ENCODE measurements at places on chromosomes 12 and 14.

DNA sequence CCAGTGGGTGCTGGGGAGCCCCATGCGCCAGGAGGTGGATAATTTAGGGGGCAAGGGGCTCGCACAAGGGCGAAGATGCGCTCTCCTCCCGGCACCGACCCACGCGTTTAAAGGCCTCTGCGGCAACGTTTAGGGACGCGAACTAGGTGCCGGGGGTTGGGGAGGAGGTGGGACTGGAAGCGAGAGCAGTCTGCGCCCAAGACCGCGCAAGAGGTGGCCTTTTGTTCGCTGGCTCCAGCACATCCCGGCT, 1.3 kb downstream of the SLC38A1 start:
- peak; percentile 35 for DNase-seq

- DNase-seq: no peak
Observed at GRCh38 chr12:116659771-116660481, 77.9 kb downstream of the SPRING1 start.

DNA sequence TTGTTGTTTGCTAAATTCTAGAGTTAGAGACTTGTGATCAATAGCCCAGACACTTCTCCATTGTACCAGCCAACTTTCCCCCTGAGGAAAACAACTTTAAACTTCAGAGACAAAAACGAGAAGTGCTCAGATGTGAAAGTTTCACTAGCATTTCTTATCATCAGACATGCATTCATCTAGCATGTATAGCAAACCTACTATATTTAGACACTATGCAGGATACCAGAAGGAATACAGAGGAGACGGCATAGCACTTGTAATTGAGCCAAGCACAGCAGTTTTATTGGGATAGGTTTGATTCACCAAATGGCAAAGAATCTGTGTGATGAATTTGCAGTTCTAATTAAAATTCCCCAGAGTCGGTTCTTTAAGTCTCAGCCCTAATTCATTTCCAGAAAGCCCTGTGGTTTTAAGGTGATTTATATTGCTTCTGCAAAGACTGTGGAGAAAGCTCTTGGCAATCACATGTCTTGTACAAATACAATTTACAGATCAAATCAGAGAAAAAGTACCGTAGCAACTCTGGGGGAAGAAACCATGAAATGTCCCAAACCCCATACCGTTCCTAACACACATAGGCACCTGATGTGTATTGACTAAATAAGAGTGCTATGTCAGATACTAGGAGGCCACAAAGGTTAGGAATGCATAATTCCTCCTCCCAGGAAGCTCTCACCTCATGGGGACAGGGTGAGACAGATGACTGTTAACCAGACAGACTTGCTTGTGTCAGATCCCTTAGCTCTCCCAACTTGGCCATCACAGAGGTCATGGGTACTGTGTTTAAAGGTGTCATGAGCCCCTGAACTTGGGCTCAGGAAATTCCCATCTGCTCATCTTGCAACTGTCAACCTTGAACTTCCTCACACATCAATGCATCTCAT, 69.6 kb upstream of the KRAS start:
- no peak for DNase-seq

- DNase-seq: no peak
Observed at GRCh38 chr12:75260316-75260715, 50.7 kb upstream of the KCNC2 start.

DNA sequence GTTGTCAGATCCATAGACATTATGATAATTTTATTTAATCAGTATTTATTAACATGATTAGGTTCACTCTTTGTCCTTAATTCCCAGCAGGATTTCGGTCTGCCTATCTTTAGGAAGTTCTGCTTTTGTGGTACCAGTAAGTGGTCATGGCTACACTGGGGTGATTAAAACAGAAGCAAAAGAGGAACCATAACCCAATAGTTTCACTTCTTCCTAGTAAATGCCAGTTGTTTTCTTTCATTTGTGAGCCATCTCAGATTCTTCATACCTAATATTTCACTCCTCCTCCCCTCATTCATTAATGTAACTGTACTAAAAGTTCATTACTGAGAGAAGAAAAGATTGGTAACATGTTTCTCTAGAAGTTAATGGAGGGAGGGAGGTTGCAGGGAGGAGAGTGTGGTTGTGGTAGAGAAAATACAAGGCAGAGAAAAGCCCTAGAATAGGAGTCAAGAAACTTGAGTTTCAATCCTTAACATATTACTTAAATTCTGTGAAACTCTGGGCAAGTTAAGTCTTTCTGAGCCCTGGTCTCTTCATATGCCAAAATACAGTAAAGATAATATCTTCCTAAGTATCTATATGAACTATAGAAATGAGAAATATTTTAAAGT, 101.2 kb downstream of the PEBP1 start:
- DNase-seq: no peak

DNA sequence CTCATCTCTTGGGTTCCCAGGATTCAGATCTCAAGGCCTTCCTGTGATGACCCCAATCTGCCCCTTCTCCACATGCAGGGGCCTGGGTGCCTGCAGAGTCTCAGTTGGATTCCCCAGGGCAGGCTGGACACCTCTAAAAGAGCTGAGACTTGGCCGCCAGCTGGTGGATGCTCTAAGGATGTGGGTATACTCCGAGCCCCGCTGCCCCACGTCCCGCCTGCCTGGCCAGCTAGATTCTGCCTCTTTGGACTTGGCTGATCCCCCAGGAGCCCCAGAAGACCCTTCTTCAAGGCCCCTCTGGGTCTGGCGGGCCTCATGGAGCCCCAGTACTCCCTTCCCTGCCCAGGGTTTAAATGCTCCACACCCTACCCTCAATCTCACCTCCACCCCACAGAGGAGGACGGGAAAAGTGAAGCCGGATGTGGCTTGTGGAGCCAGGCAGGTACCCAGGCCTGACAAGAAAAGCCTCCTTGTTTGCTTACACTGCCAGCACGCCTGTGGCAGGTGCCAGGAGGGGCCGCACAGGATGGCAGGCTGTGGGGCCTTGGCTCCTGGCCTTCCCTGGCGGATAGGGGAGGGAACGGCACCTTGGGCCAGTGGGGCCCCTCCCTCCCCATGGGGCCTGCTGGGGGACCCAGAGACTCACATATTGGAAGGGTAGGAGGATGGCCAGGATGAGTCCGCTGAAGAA, 15.1 kb downstream of the FAIM2 start:
- DNase-seq: no peak

- DNase-seq: no peak
Observed at GRCh38 chr12:108983227-108983626, 37.6 kb downstream of the SVOP start.

DNA sequence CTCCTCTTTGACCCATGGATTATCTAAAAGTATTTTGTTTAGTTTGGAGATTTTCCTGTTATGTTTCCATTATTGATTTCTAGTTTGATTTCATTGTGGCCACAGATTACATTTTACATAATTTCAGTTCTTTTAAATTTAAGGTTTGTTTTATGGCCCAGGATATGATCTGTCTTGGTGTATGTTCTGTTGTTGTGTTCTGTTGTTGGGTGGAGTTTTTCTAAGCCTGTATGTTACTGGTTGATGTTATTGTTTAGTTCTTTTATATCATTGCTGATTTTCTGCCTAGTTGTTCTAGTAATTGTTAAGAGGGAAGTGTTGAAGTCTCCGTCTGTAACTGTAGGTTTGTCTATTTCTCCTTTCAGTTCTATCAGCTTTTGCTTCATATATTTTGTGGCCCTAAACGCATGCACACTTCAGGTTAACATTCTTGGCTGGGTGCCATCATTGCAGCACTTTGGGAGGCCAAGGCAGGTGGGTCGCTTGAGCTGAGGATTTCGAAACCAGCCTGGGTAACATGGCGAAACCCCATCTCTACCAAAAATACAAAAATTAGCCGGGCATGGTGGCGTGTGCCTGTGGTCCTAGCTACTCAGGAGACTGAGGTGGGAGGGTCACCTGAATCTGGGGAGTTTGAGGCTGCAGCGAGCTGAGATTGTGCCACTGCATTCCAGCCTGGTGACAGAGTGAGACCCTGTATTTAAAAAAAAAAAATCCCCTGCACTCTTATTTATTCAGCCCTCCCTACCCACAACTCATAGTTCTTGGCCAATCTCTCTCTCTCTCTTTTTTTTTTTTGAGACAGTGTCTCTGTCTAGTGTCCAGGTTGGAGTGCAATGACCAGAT, 28.1 kb upstream of the CFL2 start:
- DNase-seq: no peak

DNA sequence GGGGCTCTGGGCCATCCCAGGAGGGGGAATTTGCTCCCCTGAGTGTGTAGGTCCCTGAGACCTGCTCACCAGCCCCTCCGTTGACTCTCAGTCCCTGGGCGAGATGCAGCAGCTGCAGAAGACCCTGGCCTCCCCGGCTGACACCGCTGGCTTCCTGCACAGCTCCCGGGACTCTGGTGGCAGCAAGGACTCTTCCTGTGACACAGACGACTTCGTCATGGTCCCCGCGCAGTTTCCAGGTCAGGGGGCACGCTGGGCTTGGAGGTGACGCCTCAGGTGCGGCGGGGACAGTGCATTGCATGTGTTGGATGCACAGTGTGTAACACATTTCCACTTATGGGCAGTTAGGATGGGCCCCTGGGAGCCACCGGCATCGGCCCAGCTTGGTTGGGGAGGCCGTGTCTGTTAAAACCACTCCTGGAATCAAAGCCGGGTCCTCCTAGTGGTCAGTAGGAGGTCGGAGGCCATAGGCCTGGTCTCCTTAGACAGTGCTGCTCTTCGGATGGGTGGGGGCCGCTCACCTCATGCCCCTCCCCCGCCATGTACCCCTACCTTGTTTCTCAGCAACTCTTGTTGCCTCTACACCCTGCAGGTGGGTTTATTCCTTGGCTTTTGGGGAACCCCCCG, 17.1 kb upstream of the PUS1 start:
- no peak for DNase-seq

- no peak for DNase-seq
Observed at GRCh38 chr12:65840793-65841670, 16.7 kb downstream of the HMGA2 start.

GRCh38 chr12:124392667-124393413, 97.9 kb downstream of the RFLNA start:
- DNase-seq: no peak

Measured in stimulated activated CD4-positive, alpha-beta T cell treated with anti-CD3 and anti-CD28 coated beads, Interleukin-4, amount 100 ng/mL, for 4 hours (primary cell).